ENCODE measurements at places on chromosomes 2 and 18.

- no peak for DNase-seq
These were observed 107.9 kb upstream of the EPB41L3 start for GRCh38 chr18:5651736-5652135.

DNA sequence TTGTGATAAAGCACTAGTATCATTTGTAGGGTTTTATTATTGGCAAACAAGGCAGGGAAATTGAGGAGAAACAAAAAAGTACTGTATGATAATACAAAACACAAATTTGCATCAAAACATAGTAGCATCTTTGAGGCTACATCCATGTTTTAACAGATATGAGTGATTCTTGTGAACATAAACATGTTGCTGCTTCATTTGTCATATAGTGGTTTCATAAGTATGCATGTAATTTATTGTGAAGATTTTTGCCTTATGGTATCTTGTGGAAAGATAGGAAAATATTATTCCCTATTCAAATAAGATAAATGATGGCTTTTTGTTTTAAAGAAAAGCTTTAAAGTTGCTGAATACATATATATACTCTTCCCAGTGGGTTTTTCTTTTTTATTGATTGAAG lies 60.3 kb downstream of the VRK2 start:
- DNase-seq: no peak

GRCh38 chr2:3486047-3487027 lies 33.0 kb downstream of the ADI1 start:
- DNase-seq: no peak

DNA sequence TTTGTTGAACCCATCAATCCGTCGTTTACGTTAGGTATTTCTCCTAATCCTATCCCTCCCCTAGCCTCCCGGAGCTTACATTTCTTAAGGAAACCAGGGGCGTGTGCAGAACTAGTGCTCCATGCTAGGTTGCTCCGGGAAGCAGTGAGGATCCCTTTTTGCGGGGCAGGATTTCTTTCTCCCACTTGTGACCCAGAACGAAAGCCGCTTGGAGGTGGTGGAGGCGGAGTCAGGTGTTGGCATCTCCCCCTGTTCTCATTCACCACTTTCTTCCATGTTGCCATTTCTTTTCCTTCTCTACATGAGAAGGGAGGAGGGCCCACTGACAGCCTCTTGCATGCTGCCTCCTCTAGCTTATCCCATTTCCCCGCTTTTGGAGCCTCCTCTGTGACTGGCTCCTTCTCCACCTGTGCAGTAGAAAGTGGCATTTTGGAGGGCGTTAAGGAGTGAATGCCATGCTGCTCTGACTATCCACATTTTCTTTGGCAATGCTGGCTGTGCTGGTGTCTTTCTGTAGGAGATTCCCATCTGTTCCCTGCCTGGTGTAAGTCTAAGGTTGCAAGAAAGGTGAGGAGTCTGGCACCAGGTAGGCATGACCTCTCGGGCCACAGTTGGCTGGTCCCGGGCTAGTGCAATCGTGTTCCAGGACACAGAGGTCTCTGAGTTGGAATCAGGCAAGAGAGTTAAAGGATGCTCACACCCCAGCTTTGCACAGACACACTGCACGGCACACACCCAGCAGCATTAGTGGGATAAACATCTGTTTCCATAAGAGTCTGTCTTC lies 89.5 kb downstream of the ACKR3 start:
- DNase-seq: no peak
